ENCODE measurements at places on chromosomes 6 and 20.
A peak's percentile ranks its signal among the peaks of the same experiment; 100 is the strongest.

GRCh38 chr6:22622351-22622750, 53.0 kb downstream of the HDGFL1 start:
- DNase-seq: peak; percentile 40

DNA sequence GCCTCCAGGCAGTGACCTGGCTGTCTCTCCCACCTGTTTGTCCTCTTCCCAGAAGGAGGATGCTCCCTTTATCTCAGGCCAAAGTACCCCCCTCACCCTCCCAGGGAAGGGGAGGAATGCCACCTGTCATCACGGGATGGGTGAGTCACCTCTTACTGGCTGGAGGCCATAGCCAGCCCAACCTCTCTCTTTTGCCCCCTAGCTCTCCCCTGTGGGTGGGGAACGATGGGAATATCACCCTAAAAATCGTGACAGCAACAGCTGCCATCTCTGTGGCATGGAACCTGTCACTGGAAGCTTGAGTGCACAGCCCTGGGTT, 137.5 kb upstream of the PTPN1 start:
- DNase-seq: peak; percentile 20

DNA sequence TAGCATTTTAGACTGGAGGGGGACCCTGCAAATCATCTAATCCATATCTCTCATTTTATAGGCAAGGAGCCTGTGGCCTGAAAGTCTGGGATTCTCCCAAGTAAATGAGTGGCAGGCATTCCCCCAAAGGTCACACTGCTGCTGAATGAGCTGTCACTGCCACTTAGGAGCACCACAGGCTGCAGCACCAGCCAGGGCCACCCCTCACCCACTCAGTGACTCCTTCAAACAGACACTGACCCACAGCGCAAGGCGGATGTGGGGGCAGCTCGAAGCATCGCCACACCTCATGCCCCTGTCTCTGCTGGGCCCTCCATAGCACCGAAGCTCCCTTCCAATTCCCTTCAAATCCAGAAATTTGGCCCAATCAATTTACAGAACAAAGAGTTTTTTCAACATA, 119.9 kb upstream of the ARID1B start:
- DNase-seq: no peak

DNA sequence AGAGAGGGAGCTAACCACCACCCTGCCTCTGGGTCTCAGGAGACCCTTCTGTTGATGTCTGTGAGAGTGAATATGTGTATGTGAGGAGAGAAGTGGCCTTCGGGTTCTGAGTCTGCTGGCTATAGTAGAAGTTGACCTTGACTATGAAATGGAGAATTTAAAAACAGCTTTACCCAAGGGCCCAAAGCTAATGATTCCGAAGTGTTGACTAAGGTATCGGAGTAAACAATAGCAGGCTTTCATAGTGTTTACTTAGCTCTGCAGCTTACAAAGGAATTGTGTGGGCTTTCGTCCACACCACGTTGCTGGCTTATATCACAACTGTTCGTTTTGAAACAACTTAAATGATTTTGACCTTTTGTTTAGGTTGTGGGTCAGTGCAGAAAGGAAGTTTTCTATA, 126.5 kb upstream of the JAG1 start:
- DNase-seq: no peak

DNA sequence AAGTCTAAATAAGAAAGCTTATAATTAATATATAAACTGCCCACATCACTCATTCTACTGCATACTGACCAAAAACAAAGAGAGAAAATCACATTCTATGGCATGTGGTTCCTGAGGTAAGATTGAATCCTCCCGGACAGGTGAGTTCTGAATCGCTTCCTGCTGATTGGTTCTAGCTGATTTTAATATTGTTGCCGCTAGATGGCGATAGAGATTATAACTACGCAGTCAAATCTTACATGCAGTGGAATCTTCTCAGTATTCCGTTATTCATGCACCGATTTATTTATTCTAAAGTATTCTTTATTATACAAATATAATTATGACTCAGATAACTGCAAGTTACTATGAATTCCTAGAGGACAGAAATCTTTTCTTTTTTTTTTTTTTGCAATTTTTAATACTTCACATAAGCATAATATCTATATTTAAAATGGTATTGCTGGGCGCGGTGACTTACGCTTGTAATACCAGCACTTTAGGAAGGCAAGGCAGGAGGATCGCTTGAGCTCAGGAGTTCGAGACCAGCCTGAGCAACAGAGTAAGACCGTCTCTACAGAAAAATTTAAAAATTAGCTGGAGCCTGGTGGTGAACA, 24.2 kb upstream of the TMX4 start:
- DNase-seq: peak; percentile 51

- peak; percentile 26 for DNase-seq
These were observed 1.9 kb downstream of the SYNJ2 start for GRCh38 chr6:157983406-157984119.

- no peak for DNase-seq
These were observed 31.8 kb upstream of the PDE7B start for GRCh38 chr6:135819665-135820064.

- DNase-seq: no peak
These were observed 1.6 kb downstream of the SLC22A7 start for GRCh38 chr6:43299338-43300293.

GRCh38 chr20:50093240-50093639, 19.7 kb downstream of the UBE2V1 start:
- DNase-seq: no peak

- no peak for DNase-seq
These were observed 124.2 kb downstream of the SLC24A3 start for GRCh38 chr20:19336631-19337030.

- no peak for DNase-seq
These were observed 9.4 kb downstream of the DIDO1 start for GRCh38 chr20:62916703-62917476.

DNA sequence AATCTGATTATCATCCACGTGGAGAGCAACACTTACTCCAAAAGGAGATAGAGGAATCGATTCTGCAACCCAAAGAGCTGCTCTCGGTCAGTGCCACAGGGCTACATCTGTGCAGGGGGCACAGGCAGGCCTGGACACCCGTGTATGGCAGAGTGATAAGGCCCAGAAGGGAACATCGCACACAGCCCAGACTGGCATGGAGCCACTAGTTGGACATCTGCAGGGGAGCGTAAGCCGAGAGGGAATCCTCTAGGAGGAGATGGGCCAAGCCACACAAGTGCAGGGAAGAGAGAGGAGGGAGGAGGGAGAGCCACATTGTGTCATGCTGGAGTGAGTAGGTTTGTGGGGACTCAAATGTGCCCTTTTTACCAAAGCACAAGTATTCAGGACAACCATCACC, 50.4 kb upstream of the ENTPD6 start:
- DNase-seq: no peak

DNA sequence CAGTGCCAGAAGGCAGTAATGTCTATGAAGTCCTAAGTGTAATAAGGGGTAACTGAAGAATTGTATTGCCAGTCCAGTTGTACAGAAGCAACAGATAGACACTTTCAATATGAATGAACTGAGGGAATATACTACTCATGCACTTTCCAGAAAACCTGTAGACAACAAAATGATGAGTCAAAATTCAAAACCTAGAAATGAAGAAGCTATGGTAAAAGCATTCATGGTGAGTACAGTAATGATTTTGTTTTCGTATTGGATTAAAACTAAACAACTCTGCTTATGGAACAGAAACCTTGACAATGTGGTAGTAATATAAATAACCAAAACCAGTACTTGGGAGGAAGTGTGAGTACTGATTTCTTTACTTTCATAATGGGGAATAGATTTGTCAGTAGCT, 35.0 kb downstream of the ARMC2 start:
- DNase-seq: no peak

- DNase-seq: no peak
These were observed 105.6 kb downstream of the DCDC2 start for GRCh38 chr6:24252280-24252679.

DNA sequence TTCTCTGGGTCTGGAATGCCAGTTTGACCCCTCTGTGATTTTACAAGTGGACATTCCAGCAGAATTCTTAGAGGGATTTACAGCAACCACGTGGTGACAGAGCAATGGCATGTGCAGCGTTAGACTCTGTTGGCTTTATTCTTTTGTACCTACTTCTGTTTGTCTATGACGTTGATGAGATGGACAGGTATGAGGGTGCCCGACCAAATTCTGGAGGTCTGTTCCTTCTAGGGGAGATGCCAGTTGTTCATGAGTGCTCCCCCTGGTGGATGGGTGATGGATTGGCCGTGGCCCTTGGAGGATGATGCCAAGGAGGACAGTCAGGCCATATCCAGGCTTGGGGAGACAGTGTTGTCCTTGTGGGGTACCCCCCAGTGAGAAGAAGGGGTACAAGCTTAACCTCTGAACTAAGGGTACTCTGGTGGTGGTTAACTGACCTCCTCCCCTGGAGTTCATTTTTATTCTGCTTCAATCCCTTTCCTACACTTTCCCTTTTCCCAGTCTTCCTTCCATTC, 198.6 kb downstream of the DTNBP1 start:
- DNase-seq: no peak

- DNase-seq: no peak
These were observed 705.9 kb downstream of the PTPRT start for GRCh38 chr20:42483730-42484303.

GRCh38 chr6:37074053-37074827, 68.8 kb downstream of the FGD2 start:
- peak; percentile 46 for DNase-seq

DNA sequence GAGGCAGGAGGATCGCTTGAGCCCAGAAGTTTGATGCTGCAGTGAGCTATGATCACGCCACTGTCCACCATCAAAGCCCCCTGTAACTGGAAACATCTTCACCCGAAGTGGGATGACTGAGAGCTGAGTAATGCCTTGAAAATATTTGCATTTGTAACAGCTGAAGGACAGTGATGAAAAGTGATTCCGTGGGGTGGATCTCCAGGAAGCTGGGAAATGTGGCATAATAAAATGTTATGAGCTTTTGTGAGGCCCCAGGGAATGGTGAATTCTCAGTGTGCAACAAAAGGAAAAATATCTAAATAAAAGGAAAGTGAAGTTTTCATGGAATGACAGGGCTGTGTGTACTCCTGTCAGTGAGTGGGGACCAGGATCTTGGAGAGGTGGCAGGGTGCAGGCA, 92.0 kb downstream of the JAG1 start:
- peak; percentile 96 for DNase-seq

DNA sequence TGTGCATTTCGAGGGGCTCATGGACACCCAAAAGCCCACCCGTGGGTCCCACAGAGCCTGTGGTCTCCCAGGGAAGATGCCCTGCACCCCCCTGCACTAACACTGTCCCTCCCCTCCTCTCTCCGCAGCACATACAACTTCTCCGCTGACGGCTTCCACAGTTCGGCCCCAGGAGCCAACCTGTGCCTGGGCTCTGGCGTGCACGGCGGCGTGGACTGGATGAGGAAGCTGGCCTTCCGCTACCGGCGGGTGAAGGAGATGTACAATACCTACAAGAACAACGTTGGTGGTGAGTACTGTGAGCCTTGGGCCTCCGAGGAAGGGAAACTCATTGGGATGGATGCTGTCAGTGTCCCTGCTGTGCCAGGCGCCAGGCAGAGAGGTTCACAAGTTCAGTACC, 183.9 kb downstream of the ZMYND8 start:
- DNase-seq: no peak

GRCh38 chr6:103335412-103335811, 1524.3 kb downstream of the HACE1 start:
- no peak for DNase-seq

DNA sequence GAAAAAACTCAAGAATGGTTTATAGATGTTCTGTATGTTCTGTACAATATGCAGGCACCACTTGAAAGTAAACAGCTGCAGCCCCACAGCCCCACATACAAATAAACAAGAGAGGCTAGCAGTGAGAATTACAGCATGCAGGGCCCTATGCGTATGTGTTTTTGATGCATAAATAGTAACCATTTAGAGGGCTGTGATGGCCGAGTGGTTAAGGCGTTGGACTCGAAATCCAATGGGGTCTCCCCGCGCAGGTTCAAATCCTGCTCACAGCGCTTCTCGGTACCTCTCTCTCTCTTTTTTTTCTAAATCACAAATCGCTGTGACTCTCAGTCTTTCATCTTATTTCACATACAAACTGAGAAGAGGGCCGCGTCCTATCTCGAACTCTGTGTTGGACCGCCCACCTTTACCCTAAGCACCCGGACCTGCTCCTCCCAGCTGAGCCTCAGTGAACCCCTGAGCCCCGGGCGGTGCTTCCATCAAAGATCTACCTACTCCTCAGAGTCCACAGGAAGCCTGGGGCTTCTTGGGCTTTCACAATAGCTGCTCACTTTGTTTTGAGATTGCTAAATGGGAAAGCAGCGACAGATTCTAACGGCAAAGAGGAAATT, 37.7 kb upstream of the PRSS16 start:
- no peak for DNase-seq

DNA sequence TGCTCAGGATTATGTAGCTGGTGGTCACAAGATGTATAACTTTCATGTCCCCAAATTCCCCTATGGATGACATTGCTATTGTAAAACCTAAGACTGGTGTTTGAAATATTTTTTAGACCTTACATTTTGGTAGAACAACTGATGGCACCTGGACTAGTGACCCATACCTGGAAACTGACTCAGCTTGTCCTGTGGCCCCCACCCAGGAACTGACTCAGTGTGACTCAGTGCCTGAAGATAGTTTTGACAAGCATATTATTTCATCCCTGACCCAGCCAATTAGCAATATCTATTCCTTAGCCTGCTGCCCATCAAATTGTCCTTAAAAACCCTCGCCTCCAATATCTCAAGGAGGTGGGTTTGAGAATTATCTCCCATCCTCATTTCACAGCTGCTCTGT, 90.9 kb upstream of the GRIK2 start:
- no peak for DNase-seq

DNA sequence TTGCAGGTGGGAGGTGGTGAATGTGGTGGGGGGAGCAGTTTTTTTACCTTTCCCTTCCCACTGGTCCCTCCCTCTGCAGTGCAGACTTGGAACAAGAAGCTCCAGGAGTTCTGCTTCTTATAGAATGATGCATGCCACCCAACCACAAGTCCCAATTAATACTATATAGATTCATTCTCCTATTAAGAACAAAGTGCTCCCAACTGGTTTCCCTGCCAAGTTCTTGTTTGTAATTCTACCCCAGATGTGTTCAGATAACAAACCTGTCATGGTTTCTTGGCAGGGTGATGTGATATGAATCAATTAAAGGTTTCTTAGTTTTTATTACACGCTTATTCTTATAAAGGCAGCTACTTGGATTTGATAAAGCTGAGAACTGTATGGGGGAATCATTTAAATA, 23.9 kb downstream of the HDDC2 start:
- no peak for DNase-seq

DNA sequence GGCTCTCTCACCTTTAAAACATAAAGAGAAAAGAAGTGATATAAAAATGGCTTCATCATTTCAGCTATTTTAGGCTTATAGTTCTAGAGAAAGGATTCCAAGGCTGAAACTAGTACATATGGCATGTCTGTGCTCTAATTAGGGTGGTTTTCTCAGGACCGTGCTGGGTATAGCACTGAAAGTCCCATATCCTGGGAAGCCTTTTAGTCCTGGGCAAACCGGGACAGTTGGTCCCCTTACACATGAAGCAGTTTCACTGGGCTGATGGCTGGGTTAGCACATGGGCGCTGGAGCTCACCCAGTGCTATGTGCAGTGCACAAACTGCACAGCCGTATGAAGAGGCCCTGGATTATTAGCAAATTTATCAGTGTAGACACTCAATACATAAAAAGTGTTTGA, 110.5 kb downstream of the SGK1 start:
- DNase-seq: no peak

Data from fibroblast of skin of back (primary cell).